ENCODE measurements at places on chromosomes 1 and 21.

DNA sequence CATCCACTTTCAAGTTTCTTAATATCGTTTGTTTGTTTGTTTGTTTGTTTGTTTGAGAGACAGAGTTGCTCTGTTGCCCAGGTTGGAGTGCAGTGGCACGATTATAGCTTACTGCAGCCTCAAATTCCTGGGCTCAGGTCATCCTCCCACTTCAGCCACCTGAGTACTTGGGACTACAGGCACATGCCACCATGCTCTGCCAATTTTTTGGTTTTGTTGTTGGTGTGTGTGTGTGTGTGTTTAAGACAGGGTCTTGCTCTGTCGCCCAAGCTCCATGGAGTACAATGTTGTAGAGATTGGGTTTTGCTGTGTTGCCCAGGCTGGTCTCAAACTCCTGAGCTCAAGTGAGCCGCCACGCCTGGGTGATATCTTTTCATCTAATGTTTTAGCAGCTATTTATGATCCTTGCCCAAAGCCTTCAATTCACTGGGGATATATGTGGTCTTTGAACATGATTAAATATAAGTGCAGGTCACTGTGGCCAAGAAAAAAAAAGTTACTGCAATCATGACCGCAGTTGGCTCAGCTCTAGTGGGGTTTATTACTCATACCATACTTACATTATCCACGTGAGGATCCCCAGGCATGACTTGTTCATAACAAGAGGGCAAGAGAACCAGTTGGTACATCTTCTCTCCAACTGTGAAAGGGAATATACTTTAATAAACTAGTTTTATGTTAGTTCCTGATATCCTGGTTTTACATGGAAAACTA is 8.0 kb downstream of the RRP1B start:
- no peak for DNase-seq

DNA sequence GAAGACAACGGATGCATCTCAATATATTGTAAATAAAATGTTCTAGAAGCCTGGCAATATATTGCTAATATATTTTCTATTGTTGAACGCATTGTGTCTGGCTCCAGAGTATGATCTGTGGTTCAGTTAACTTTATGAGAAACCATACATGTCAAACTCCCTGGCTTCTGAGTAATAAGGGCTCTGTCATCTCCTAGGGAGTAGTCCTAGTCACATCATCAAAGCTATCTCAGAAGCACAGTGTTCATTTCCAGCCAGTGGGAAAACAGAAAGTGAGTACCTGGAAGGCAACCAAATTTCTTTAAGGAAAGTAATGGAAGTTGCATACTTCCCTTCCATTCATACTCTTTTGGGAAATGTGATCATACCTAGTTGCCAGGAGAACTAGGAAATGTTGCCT is 27.0 kb upstream of the ST6GALNAC5 start:
- no peak for DNase-seq

DNA sequence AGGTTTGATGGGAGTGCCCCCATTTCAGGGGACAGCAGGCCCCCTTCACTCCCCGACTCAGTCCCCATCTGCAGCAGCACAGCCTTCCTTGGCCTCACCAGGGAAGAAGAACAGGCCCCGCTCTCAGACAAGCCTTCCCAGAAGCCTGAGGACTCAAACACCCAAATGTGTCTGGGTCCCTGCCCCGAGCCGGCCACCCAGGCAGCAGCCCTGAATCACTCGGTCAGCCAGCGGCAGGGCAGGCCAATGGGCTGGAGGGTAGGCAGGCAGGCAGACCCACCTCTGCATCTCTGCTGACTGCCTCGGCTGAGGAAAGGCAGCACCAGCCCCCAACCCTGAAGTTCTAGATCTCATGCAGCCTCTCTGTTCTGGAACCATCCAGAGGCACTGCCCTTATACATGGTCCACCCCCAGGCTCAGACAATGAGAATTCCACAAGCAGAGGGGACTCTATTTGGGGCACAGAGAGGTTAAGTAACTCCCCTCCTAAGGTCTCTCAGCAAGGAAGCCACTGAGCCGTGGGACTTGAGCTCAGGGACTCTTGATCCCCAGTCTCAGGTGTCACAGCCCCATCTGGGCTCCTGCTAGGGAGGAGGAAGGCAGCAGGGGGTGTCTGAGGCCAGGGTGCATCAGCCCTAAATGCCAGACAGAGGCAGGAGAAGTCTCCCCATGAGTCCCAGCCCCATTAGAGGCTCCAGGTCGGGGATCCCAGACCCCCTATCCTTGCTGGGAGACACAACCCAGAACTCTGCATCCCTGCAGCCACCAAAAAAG is 33.2 kb upstream of the RUNX3 start:
- no peak for DNase-seq

DNA sequence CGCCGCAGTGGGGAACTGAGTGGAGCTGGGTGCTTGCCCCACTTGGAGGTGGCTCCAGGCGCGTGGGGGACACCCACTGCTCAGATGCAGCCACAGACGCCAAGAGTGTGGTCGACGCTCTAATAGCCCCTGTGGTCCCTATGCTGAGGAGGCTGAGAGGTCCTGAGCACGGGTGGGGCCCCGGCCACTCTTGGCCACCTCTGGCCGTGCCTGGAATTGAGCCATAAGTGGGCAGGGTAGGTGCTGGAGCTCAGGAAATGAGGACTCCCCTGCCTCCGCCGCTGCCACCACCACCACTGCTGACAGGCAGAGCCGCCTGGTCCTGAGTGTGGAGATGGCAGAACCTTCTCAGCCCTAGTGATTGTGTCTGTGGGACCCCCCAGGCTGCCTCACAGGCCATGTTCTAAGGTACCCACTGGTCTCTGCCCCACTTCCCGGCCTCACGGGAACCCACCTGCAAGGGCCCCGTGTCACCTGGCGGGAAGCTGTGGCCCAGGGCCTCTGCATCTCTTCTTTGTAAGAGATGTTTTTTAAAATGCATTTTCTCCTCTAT is 34.6 kb upstream of the DIP2A start:
- DNase-seq, result no peak

DNA sequence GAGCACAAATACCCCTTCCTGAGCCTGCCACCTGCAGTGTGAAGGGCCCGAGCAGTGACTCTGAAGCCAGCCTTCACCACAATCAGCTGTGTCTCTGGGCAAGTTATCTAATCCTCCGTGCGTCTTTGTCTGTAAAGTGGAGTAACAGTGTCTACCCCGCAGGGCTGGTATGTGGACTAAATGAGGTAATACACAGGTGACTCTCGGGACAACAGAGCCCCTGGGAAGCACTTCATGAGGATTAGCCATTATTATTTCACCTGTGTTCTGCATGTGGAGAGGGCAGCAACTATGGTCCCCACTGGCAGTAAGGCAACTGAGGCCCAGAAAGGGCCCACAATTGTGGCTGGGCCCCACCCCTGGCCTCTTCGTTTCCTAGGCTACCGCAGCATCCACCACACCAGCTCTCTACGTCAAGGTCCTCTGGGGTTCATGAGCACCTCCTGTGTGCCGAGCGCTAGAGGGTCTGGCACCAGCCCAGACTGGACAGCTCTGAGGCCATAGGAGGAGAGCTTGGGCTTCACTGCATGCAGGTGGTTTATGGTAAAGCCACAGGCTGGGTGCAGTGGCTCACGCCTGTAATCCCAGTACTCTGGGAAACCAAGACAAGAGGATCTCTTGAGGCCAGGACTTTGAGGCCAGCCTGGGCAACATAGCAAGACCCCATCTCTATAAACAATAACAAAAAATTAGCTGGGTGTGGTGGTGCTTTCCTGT is 41.3 kb upstream of the LRP8 start:
- DNase-seq, result no peak

- DNase-seq, result no peak
These were observed 109.3 kb downstream of the TNFSF18 start for GRCh38 chr1:172941471-172941870.

DNA sequence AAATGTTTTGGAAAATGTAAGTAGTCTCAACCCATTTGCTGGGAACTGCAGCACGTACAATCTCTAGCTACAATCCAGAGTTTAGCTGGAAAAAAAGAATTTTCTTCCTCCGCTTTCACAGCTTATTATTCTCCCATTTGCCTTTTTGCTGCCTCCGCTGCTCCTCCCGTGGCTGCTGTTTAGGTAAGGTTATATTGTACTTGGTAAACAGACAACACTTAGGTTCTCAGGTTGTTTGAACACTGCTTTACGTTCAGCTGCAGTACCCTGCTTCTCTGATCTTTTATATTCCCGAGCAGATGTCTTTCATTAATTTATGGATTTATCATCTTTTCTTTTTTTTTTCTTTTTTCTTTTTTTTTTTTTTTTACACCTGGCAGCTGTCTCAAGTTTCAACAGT is 14.3 kb downstream of the PROX1 start:
- no peak for DNase-seq

DNA sequence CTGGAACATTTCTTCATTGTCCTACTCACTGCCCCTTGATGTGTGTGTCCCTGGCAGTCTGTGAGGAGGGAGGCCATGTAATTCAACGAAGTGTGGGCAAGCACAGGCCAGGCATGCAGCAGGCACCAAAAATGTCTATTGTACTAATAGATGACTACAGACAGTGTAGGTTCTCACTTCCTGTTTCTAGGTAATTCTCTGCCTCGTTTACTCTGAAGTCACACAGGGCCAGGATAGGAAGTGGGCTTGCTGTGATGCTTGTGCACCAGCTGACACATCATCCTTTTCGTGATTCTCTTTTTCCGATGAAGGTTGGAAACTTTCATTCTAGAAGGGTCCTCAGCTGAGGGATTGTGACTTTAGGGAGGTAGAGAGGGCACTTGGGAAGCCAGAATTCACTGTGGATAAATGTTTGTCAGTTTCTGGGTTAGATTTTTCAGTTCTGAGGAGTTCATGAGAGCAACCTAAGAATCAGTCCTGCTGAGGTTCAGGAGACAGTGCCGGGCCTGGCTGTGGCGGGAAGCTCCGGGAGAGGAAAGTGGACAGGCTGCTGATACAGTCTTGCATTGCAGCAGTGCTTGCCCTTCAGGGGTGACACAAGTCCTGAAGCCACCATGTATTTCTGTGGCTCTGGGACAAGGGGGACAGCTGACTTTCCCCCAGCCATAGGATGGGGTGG is 4.3 kb upstream of the CSF1 start:
- DNase-seq, result peak; percentile 16

- DNase-seq, result no peak
These were observed 4.4 kb downstream of the CYB561D1 start for GRCh38 chr1:109498161-109498801.

DNA sequence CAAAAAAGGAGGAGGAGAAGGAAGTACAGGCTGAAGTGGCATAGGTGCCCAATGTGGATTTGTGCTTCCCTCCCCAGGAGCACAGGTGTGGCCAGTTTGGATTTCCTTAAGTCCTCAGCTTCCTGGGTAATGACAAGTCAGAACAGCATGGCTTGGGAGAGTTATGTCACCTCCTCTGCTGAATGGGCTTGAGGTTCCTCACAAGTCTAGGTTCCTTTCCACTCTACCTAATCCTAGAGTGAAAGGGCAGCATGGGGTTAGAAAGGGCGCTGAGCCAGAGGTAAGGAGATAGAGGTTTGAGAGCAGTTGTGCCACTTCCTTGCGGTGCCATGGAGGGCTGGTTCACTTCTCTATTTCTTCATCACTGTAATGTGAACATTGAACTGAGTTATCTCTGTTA is 35.5 kb upstream of the IL20 start:
- no peak for DNase-seq

DNA sequence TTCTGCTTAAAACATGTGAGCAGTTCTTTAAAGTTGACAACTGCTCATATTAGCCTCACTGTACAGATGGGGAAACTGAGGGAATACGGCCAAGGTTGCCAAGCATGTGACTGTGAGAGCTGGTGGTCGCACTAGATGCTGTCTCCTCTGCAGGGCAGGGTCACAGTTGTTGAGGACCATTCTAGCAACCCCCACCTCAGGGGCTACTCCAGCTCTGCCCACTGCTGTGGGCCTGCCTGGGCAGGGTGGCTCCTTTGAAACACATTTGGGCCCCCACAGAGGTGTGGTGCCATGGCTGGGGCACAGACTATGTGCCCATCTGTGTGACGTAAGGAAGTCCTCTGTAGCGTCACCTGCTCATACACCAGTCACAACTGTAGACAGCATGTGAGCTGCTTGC is 779 bp downstream of the THEM5 start:
- no peak for DNase-seq

DNA sequence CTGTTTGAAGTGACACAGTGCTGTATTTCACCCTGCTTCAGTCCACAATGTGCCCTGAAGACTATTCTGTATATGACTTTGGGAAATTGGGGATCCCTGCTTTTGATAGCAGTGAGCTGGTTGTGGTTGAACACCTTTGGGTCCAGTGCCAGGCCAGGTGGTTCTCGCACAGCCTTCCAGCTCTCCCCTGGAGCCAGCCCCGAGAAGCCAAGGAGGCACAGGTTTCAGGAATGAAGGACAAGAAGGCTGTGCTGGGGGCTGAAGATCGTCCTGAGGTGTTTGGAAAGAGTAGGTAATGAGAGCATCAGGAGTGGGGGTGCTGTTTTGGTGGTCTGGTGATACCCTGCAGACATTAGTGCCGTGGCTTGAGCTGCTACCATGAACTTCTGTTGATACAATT is 131.4 kb upstream of the COL6A1 start:
- DNase-seq, result no peak

DNA sequence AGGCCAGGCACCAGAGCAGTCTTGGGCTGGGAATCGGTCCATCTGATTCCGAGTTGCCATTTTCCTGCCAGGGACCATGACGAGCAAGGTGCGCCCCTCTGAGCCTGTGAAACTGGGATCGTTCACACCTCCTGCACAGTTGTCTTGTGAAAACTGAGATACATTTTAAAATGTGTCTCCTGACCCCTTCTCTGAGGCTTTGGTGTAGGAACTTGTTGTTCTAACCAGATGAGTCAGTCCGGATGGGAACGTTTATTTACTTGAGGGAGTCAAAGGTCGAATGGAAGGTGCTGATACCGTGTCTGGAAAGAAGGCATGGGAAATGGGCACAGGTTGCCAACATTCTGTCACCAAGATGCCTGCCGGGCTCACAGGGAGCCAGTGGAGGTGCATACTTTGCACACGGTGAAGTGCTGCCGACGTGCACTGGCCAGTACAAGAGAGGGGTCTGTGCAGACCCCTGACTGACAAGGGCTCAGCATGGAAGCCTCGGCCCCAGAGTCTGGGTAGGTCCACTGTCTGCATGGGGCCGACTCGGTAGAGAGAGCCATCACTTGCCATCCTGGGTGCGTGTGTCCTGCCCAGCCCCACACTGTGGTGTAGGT is 7.4 kb upstream of the KCNN3 start:
- no peak for DNase-seq

DNA sequence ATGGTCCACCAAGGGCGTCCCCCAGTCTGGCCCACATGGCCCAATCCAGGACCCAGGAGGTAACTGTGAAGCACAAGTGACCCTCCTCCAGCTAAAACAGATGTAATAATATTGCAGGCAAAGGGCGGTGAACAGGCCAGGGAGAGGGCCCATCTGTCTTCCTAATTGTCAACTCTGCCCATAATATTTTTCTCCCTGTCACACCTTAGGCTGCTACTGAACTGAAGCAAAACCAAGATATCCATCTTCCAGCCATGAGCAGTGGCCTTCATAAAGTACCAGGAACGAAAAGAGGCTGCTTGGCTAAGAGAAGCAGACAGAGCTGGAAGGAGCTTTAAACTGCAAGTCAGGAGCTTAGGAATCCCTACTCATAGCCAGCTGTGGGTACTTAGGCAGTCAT is 3.1 kb downstream of the KANK4 start:
- no peak for DNase-seq

- DNase-seq, result no peak
These were observed 1.4 kb upstream of the MIA3 start for GRCh38 chr1:222616525-222616924.
